ENCODE measurements at places on chromosomes 7 and 10.
A peak's percentile ranks its signal among the peaks of the same experiment; 100 is the strongest.

- no peak for DNase-seq
These were observed 30.0 kb upstream of the PCGF5 start for GRCh38 chr10:91190388-91190870.

DNA sequence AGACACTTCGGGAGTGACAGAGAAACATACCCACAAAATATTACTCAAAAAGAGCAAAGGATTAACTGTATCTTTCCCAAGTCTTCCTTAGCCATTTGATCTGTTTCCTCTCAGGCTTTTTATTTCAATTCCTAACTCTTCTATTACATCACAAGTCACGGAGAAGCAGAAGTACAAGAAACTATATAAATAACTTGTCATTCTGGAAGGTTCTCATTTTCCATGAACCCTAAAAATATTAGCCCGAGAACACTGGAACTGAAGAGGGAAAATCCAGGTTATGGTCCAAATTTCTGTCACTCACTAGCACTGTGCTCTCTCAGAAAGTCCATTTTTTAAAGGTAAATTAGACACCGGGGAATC is 98.0 kb downstream of the GRB10 start:
- no peak for DNase-seq

DNA sequence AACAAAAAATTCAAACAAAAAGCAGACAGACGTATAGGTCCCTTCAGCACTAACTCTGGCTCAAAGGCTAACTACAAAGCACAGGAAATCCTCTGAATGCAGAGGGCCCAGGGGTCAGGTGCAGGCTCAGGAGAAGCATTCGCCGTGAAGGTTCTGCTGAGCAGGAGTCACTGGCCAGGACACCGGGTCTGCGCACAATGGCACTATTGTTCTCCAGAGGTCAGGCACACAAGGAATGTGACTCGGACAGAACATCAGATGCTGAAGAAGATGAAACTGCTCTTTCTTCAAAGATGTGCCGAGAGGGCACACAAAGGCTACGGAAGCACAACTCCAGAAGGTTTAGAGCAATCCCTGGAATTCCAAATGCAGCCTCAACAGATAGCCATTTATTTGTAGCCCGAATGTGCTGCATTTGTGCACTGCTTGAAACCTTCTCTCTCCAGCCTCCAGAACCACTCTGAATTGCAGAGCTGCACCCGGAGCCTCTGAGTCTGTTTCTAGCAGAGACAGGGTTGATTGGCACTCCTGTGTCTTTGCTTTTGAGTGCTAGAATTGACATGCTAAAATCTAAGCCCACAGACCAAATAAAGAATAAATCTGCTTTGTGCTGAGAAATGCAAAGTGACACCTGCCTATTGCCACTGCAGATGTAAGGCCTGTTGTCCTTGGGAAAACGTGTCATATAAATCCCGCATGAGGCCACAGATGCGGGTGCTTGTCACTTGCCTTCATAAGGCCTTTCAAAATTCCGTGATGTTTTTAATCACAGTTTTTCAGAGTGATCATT is 85.4 kb upstream of the AFAP1L2 start:
- DNase-seq: no peak

DNA sequence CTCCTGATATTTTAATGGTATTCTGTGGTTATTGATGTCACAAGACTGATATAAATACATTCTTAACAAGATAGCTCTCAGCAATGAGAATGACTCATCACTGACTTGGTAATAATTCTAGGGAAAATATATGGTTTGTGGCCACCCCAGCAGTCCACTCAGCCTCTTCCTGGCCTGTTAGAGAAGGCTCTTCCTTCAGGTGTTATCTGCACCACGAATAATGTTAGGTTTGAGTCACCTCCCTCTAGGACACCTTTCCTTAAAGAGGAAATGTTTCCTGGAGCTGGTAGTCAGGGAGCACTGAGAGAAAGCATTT is 163.3 kb downstream of the SVIL start:
- DNase-seq: no peak

DNA sequence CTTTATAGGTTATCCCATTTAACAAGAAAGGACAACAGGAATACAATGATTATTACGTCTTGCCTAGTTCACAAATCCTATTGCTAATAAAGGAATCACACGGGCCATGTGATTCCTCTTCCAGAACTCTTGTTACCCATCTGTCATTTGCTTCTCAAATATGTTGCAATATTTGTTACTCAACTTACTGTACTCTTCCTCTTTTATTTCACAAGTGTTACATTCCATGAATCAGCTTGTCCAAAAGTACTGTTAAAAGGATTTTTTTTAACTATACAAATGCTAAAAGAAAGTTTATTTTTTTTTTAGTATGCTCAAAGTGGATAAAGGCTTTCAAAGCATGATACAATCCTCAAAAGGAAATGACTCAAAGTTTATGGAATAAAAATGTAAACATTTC is 3.9 kb upstream of the CD36 start:
- no peak for DNase-seq

DNA sequence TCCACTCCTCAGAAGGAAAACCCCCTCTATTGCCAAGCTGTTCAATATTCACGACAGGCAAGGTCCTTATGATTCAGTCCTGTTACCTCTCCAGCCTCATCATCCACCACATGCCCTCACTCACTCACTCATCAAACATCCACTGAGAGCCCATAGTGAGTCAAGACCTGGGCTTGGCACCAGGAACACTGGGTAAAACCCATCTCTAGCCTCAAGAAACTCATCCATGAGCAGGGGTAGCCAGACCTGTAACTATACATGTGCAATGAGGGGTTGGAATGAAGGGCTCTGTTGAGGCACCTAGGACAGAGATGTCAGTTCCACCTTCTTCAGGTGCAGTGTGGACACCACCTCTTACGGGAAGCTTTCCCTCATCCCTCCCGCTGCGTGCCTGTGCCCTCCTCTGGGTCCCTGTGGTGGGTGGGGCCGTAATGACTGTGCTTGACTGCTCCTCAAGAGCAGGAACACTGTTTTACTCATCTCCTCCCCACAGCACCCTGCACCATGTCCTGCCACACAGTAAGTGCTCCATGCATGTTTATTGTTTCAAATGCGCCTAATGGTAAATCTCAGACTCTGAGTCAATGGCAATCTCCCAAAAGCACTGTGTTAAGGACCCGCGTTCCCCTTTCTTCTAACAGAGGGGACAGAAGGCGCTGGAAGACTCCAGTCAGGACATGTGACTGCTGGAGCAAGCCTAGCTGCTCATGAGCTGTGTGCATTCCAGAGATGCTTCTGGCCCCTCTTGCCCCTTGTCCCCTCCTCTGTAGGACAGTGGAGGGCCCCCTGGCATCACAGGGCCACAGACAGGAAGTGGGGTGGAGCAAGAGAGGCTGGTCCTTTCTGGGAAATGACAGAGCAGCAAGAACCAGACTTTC is 95.4 kb downstream of the HIPK2 start:
- no peak for DNase-seq

GRCh38 chr10:91681361-91682276 is 48.7 kb upstream of the PPP1R3C start:
- no peak for DNase-seq

- no peak for DNase-seq
These were observed 91.0 kb downstream of the ADCY1 start for GRCh38 chr7:45665172-45665571.

DNA sequence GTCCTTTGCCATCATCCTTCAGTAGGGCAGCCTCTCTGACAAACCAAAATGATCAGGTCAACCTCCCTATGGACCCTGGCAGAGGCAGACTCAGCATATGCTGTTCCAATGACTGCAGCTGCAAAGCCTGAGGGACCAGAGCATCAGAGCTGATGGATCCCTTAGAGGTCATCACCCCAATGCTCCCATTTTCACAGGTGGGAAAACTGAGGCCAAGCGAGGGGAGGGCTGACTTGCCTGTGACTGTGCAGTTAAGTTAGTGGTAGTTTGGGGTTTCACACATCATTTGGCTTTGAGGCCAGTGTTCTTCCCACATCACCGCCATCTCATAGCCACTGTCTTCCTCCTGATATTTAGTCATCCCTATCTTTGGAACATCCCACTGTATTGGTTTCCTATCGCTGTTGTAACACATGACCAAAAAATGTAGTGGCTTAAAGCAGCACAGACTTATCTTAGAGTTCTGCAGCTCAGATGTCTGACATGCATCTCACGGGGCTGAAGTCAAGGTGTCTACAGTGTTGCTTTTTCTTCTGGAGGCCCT is 69.3 kb upstream of the PDZD8 start:
- DNase-seq: no peak

- DNase-seq: no peak
These were observed 54.7 kb downstream of the RASGEF1A start for GRCh38 chr10:43212043-43212721.

DNA sequence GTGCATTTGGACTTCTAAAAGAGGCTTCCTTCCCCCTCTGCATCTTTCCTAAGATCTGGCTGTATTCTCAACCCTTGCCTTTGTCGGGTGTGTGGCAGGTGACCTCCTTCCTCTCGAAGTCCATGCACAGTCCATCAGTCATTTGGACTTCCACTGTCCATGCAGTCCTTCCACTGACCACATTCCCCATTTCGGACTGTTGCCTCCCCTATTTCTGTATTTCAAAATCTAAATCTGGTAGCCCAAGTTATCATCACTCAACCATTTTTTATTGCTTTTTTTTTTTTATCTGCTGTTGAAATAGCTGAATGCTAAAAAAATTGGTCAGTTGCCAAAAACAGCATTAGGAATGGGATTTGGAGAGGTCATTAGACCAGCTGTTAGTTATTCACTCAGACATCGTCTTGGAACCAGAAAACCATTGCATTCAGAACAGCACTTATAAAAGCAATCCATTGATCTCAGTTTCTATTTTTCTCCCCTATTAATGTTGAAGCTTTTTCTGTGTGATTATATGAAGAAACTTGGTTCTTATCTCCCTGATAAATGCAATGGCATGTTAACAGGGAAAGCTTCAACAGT is 575.6 kb downstream of the KIF20B start:
- DNase-seq: no peak

- DNase-seq: no peak
These were observed 115.5 kb downstream of the WDFY4 start for GRCh38 chr10:48800007-48800675.

DNA sequence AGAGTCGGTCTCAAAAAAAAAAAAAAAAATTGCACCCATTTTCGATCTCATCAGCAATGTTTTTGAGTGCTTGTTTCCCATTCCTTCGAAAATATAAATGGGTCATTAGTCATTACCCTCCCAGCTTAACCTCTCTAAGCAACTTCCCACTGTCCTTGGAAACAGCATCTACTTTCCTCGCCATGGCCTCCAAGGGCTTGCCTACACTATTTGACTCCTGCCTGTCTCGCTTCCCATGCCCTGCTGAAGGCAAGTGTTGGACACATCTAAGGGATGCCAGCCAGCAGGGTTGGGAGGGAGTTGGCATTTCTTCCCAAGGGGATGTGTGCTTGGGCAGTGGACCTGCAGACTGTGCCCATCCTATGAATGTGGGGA is 12.7 kb upstream of the RHBDD2 start:
- DNase-seq: no peak

- DNase-seq: no peak
These were observed 82.4 kb downstream of the APBB1IP start for GRCh38 chr10:26520575-26520974.

DNA sequence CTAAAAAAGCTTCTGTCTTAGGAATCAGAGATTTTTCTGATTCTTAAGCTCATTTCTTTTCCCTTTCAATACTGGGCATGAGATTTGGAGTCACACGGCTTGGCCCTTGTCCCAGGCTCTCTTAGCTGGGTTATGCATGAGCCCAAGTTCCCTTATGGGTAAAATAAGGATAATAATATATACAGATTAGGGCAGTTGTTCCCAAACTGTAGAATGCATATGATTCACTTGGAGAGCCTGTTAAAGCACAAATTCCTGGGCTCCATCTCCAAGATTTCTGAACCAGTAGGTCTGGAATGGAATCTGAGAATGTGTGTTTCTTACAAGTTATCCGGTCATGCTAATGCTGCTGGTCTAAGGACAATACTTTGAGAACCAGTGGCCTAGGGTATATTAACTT is 154.0 kb downstream of the REEP3 start:
- DNase-seq: no peak

GRCh38 chr7:91880413-91881241 is at the start of gene MTERF1:
TSS of gene MTERF1 (minus strand) at chr7:91880702. CDS start at chr7:91880083, 619 bp downstream.
- DNase-seq: peak; percentile 47

- DNase-seq: no peak
These were observed 817 bp upstream of the DNAJB6 start for GRCh38 chr7:157335991-157336382.

- no peak for DNase-seq
These were observed 1120.6 kb downstream of the SORCS3 start for GRCh38 chr10:105761576-105762260.

GRCh38 chr7:7688956-7689355 is 29.5 kb downstream of the RPA3 start:
- DNase-seq: no peak

- no peak for DNase-seq
These were observed 158.2 kb upstream of the TMEM229A start for GRCh38 chr7:124191030-124191429.

- no peak for DNase-seq
These were observed 544.3 kb downstream of the TCERG1L start for GRCh38 chr10:130767116-130767730.

- DNase-seq: no peak
These were observed 670 bp upstream of the AGK start for GRCh38 chr7:141550386-141551093.

GRCh38 chr10:60209874-60210570 is 179.7 kb downstream of the ANK3 start:
- DNase-seq: no peak

GRCh38 chr7:12800486-12800885 is 113.1 kb downstream of the ARL4A start:
- no peak for DNase-seq

GRCh38 chr7:47149208-47149839 is 432.6 kb downstream of the TNS3 start:
- no peak for DNase-seq

DNA sequence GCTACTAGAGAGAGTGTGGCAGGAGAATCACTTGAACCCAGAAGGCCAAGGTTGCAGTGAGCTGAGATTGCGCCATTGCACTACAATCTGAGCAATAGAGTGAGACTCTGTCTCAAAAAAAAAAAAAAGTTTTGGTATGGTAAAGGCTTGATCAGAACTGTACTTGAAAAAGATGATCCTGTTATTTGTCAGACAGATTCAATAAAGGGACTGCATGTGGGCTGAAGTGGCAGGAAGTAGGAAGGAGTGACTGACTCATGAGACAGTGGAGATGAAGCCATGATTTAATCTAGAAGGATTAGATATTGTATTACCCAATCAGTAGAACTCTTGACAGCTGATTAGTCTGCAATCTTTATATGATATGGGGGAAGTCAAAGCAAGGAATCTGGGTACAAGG is 2.7 kb upstream of the TMEM254 start:
- DNase-seq: no peak

GRCh38 chr10:114202812-114203211 is 23.7 kb downstream of the TDRD1 start:
- DNase-seq: no peak

All from cerebellar nuclear complex (tissue), 1 donor.